ENCODE measurements at places on chromosomes 13 and 19.

- DNase-seq = no peak
Observed at GRCh38 chr13:86976521-86977324, 694.4 kb upstream of the SLITRK5 start.

DNA sequence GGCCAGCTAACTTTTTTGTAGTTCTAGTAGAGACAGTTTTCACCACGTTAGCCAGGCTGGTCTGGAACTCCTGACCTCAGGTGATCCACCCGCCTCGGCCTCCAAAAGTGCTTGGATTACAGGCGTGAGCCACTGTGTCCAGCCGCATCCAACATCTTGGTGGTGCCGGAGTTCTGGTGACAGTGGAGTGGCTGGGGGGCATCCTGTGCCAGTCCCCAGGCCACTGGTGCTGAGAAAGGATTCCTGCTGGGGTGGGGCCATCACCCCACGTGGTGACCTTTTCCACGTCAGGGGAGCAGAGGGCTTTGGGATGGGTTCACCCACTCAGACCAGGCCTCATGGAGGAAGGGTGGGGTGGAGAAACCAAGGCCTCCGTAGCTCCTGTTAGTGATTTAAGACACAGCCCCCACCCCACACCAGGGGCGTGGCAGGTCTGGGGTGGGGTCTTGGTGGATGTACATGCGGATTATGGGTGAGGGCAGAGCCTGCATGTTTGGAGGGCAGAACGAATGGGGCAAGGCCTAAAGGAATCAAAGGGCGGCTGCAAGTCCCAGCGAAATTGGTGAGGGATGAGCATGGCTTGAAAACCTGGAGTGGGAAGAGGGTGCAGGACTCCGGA, 12.9 kb upstream of the TUBB4A start:
- DNase-seq = no peak

GRCh38 chr19:34229721-34230120, 24.6 kb upstream of the GARRE1 start:
- DNase-seq = no peak

GRCh38 chr19:3908266-3909054, 24.4 kb upstream of the NMRK2 start:
- DNase-seq = no peak

GRCh38 chr19:3857449-3858003, 11.3 kb downstream of the ZFR2 start:
- no peak for DNase-seq

GRCh38 chr13:42973581-42973980, 18.5 kb downstream of the EPSTI1 start:
- DNase-seq = no peak

GRCh38 chr13:23021906-23022305, 158.9 kb upstream of the SGCG start:
- DNase-seq = no peak

DNA sequence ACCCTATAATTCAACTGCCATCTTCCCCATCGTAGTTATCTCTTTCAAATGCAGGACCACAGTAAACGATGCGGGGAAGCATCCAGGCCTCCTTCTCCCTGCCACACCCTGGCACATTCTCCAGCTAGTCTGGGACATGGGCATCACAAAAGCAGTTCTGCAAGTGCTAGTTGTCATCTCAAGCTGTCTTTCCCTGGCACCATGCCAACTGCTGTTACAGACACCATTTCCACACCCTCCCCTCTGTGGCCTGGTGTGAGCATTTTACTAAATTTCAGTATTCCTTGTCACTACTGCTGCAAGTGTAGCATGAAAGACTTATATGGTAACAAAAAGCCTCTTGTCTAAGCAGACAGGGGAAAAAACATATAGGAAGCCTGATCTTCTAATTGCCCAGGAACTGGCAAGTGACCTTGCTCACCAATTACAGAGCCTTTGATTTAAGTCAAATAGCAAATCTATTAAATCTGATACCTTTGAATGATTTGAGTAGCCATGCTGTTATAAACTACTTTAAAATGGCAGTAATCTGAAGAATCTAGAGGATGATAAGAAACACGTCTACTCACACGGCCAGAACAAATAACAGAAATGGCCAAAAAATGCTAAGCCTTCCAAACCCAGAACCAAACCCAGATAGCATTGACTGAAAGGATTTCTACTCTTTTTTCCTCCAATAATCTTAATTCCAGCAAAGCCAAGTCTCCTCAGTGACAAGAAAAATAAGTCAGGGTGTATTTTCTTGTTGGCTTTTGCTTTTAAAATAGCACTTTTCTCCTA, 179.0 kb downstream of the NUFIP1 start:
- DNase-seq = no peak

DNA sequence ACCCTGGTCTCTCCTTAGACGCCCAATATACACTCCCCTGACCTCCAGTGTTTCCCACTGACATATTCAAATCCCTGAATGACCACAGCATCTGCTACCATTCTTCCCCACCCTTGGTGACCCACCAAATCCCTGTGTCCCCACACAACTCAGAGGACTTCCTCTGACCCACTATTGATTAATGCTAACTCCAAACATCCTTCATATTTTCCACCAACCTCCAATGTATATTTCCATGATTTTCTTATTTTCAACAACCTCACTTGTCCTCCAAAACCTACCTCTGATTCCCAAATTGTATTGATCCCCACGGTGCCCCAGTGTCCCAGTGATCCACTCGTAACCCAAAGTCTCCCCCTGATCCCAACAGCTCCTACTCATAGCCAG, 526 bp upstream of the DMWD start:
- DNase-seq = no peak

GRCh38 chr19:35379992-35380391, 9.1 kb downstream of the GPR42 start:
- DNase-seq = no peak

- no peak for DNase-seq
Observed at GRCh38 chr13:44758630-44759383, 182.7 kb upstream of the TSC22D1 start.

- no peak for DNase-seq
Observed at GRCh38 chr13:20927596-20928257, 25.2 kb upstream of the XPO4 start.

- DNase-seq = no peak
Observed at GRCh38 chr13:69567514-69567913, 540.1 kb upstream of the ATXN8OS start.

GRCh38 chr19:14072535-14073260, at the start of gene MISP3:
Gene MISP3 (plus strand): TSS chr19:14072786. CDS start chr19:14073310, 524 bp downstream.
- DNase-seq = peak; percentile 41

GRCh38 chr19:47779524-47780214, 1.2 kb downstream of the SELENOW start:
- DNase-seq = no peak

- no peak for DNase-seq
Observed at GRCh38 chr19:45637890-45638667, 1.1 kb downstream of the EML2 start.

DNA sequence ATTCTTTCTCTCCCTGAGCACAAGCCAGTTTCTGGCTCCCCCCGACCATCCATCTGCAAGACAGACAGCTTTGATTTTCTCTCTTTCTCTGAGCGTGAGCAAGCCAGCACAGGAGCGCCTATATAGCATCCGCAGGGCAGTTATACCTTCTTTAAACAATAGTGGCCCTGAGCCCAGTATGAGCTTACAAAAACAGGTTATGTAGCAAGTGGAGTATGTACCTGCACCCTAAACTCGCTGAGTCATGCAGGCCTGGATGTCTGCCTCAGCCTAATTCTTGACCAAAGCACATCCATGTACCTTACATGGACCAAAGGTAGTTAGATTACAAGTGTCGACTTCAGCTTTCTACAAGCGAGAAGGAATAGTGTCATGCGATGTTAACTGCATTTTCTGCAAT, 61.7 kb downstream of the RAP2A start:
- no peak for DNase-seq

DNA sequence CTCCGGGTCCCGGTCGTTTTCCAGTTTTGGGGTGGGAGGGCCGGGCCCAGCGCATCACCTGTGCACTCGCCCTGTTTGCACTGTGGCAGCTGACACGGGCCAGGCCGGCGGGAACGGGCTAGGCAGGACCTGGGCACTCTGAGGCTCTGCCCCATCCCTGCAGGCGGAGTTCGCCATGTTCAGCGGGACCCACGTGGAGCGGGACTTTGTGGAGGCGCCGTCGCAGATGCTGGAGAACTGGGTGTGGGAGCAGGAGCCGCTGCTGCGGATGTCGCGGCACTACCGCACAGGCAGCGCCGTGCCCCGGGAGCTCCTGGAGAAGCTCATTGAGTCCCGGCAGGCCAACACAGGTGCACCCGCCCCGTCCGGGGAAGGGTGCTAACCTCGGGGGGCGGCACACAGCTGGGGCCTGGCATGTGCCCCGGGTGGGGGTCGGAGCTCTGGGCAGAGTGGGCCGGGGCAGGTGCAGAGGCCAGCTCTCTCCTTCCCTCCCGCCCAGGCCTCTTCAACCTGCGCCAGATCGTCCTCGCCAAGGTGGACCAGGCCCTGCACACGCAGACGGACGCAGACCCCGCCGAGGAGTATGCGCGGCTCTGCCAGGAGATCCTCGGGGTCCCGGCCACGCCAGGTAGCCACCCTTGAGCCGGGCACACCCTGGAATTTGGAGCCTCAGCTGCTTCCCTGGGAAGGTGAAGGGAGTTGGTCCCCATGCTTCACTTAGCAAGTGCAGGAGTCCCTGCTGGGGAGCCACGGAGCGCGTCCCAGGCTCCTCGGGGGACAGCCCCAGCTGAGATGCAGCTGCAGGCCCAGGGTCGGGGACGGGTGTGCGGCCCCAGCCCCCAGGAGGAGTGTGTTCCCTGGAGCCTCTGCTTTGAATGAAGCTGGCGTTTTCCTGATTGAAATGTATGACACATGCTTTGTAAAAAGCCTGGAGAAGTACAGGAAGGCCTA, 9.3 kb upstream of the ZNF554 start:
- no peak for DNase-seq

- DNase-seq = no peak
Observed at GRCh38 chr19:43751466-43752220, 3.1 kb downstream of the SMG9 start.

GRCh38 chr19:48354332-48354992, 9.3 kb downstream of the TMEM143 start:
- DNase-seq = no peak

Measured in SK-N-DZ (cell line).